Omental fat pad (tissue), 4 donors: ENCODE measurements at places on chromosomes 4 and X.

DNA sequence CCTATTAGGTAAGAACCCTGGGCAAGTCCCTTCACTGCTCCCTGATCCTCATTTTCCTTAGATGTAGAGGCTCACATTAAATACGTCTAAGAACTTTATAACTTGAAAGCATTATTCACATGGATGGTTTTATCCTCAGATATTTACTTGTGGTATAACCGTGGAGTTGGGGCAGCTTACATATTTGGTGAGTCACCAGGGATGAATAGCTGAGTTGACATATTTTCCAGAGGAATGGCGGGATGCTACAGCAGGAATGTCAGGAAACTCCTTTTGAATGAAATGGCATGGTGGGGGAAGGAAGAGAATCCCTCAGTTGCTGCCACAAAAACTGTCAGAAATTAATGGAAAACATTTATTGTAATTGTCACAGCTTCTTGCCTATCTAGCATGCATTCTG lies 165.3 kb upstream of the RPS6KA3 start:
- DNase-seq, result no peak

DNA sequence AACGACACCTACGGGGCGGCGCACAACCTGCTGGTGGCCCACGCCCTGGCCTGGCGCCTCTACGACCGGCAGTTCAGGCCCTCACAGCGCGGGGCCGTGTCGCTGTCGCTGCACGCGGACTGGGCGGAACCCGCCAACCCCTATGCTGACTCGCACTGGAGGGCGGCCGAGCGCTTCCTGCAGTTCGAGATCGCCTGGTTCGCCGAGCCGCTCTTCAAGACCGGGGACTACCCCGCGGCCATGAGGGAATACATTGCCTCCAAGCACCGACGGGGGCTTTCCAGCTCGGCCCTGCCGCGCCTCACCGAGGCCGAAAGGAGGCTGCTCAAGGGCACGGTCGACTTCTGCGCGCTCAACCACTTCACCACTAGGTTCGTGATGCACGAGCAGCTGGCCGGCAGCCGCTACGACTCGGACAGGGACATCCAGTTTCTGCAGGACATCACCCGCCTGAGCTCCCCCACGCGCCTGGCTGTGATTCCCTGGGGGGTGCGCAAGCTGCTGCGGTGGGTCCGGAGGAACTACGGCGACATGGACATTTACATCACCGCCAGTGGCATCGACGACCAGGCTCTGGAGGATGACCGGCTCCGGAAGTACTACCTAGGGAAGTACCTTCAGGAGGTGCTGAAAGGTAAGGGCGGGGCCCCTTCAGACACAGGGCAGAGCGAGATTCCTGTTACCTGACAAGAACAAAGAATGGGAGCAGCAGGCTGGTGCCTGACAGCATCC lies 11.7 kb downstream of the RPL9 start:
- no peak for DNase-seq

- DNase-seq, result no peak
These were observed 60.4 kb upstream of the MAGEA4 start for GRCh38 chrX:151852294-151852693.

DNA sequence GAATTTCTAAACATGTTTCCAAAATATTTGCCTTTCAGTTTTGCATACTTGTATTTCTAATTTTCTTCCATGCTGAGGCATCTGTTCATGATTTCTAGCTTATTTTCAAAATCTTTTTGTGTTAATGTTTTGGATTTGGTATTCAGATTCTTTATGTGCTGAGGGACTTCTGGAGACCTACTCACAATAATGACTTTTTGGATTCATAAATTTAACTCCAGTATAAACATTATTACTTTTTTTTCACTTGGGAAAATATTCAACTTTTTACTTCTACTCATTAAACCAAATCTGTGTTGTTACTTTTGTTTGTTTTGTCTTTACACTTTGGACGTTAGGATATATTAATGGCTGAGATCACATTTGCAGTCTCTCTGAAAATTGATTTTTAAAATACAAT lies 183.7 kb downstream of the TENM3 start:
- no peak for DNase-seq

DNA sequence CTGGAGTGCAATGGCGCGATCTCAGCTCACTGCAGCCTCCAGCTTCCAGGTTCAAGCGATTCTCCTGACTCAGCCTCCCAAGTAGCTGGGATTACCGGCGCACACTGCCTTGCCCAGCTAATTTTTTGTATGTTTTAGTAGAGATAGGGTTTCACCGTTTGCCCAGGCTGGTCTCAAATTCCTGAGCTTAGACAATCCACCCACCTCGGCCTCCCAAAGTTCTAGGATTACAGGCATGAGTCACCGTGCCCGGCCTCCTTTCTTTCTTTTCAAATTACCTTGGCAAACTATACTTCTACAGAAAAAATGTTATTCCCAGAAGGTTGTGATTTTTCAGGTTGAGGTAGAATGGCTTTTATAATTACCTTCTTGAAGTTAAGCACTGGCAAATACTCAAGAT lies 321.9 kb upstream of the PRPS2 start:
- DNase-seq, result no peak
